Inflammatory macrophage treated with lipopolysaccharide for 1 hour (primary cell): ENCODE measurements at places on chromosomes 5 and 9.

DNA sequence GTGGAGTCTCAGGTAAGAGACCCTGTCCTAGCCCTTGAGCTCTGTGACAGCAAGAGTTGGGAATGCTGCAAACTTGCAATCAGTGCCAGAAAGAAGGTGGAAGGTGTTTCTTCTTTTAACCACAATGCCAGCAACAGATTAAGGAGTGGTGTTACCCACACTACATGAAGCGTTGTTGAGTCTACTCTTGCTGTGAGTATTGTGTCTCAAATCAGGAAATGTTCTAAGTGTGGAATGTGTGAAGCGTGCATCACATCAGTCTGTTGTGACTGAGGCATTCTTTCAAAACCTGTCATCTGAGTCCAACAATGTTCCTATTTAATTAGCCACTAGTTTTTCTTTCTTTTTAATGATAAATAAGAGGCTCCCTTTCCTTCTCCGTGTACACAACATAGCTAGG lies 2.9 kb upstream of the LURAP1L start:
- no peak for DNase-seq

- peak; percentile 92 for DNase-seq
Observed at GRCh38 chr5:72503888-72504491, 3.2 kb downstream of the ZNF366 start.

- no peak for DNase-seq
Observed at GRCh38 chr9:15137089-15137488, 169.9 kb downstream of the TTC39B start.

- DNase-seq = no peak
Observed at GRCh38 chr5:145220481-145220880, 614.7 kb downstream of the PRELID2 start.

GRCh38 chr5:2532809-2533208 lies 218.7 kb downstream of the IRX2 start:
- no peak for DNase-seq
